Brain (organoid and tissue), 16 donors: ENCODE measurements at places on chromosomes 3 and 15.

GRCh38 chr3:23072693-23073092, 130.4 kb upstream of the UBE2E2 start:
- DNase-seq = no peak

- peak; percentile 51 for DNase-seq
These were observed 61.6 kb downstream of the MEIS2 start for GRCh38 chr15:37038716-37039106.

DNA sequence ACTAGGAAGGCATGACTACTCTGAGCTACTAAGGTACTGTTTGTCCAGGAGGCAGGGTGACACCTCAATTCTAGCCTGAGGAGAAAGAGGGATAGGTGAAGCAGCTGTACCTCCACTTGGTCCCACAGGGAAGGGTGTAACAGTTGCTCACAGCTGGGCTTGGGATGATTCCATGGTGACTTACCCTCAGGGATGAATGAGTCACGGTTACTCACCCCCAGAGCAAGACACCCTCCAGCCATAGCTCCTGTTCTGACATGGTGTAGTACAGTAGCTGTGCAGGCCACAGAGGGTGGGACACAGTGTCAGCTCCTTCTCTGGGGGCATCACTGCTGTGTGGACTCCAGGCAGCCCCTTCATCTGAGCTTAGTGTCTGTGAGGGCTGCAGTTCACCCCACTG, 868.6 kb upstream of the SEMA6D start:
- no peak for DNase-seq

- DNase-seq = peak; percentile 87
These were observed 198.5 kb downstream of the FOXP1 start for GRCh38 chr3:71384837-71385716.

DNA sequence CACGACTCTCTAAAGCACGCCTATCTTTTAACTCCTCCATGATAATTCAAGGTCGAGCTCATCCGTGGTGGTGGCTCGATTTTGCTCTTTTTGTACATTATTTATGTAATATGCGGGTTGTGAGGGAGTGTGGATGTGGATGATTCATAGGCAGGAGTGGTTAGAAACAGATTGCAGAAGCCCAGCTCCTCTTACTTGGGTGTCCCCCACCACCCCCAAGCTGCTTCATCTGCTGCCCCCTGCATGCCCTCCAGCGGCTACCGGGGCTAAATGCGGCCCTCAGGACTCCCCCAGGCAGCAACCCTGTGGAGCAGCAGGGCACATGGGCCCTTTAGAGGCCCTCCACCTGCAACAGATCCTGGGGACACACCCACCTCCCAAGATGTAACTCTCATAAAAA, 111.5 kb upstream of the SELENOK start:
- no peak for DNase-seq

GRCh38 chr3:179299999-179300613, 22.7 kb upstream of the ZNF639 start:
- DNase-seq = no peak

- DNase-seq = no peak
These were observed 10.6 kb downstream of the ZNF710 start for GRCh38 chr15:90011705-90012104.

DNA sequence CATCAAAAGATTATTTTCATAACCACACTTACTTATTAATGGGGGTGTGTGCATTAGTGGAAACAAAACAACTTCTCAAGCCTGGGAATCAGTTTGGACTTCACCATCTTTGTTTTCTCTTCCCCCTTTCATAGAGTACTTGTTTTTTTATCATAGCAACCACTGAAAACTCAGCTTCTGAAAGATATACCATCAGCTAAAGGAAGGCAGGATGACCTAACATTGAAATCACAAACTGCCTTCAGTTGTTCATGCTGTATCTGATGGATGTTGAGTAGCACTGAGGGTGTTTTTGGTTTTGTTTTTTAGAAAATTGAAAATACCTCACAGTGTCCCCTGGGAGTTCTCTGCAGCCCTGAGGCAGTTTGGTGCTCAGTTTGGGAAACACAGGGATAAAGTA, 46.5 kb downstream of the NEK10 start:
- no peak for DNase-seq

GRCh38 chr3:58023531-58023930, 15.3 kb downstream of the FLNB start:
- DNase-seq = no peak

DNA sequence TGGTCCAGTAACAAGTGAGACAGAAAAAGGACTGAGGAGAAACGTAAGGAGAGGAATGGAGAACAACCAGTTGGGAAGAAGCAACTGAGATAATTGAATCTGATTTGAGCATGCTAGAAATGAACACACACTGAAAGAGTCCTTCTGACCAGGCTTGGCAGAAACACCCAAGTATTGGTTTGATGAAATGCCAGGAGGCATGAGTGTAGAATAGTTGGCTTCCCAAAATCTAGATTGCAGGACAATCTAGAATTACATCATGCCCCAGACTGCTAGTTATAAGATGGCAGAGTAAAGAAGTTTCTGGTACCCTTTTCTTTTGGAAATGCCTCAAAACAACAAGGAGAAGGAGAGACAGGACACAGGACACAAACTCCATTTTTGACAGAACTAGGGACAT, 189.7 kb upstream of the STT3B start:
- DNase-seq = no peak

- DNase-seq = no peak
These were observed 3.5 kb upstream of the MESP1 start for GRCh38 chr15:89754361-89755154.

DNA sequence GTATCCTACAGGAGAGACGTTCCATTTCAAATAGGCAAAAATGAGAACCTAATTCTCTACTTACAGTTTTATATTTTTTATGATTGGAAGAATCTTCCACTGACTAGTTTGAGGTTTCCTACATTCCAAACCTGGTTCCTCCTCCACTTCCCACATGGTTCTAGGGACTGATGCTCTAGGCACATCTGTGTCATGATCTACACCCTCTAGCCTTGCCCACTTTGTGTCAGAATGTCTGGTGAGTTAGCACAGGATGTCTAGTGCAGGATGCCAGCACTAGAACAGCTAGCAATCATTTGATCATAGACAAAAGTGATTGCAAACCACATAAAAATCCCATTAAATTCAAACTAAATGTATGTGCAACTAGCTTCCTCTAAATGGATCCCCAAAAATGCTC, 26.7 kb upstream of the FILIP1L start:
- no peak for DNase-seq

- no peak for DNase-seq
These were observed 101.4 kb downstream of the LMLN start for GRCh38 chr3:198061119-198062067.

- DNase-seq = no peak
These were observed 145.3 kb upstream of the ROPN1 start for GRCh38 chr3:124137216-124137615.

DNA sequence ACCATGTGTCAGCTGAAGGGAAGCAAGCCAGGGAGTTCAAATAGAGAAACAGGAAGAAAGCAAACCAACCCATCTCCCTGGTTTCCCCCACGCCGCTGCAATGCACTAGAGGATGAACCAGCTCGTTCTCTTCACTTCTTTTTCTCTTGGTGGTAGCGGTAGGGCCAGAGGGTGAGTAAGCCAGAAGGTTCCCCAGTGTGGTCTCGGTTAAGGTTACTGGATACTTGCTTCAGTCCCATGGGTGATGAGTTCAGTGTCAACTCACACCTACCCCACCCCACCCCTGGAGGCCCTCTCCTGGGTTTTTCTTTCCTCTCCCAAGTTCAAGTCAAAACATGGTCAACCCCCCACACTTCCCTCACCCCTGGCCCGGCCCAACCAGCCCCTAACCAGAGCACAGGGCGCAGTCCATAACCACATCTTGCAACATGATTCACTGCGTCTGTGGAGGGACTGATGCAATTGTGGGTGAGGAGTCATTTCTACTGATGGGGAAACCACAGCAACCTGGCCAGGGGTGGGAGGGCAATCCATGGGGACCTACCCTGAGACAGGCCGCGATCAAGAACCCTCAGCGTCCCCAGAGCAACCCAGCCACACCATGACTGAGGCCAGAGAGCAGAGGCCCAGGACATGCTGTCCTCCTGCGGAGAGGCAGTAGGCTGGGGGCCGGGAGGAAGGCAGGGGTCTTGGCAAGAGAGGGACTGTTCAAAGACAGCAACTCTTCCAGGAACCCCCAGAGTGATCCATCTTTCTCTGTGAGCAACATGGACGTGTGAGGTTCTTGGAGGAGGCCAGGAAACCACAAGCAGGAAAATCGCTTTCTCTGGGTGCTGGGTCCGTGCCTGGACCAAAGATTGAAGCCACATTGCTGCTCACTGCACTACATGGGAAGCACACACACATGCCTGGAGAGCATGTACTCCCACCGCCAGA, 276.6 kb downstream of the UACA start:
- DNase-seq = no peak

DNA sequence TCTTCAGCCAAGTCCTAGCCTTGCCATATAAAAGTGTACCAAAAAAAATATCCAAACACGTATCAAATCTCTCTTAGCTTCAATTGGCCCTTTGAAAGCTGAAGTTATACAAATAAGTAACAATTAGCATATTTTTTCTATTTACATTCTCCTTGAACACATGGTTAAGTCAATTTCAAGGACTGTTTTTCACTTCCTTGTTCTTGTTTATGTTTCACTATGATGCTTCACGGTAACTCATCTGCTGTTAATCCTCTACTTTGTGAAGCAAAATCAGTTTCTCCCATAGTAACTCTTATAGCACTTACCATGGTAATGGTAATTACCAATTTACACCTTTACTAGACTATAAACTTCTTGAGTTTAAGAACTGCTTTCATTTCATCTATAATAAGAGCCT, 10.6 kb upstream of the SPRED1 start:
- no peak for DNase-seq

GRCh38 chr15:23503576-23503975, 56.5 kb upstream of the GOLGA6L2 start:
- no peak for DNase-seq

DNA sequence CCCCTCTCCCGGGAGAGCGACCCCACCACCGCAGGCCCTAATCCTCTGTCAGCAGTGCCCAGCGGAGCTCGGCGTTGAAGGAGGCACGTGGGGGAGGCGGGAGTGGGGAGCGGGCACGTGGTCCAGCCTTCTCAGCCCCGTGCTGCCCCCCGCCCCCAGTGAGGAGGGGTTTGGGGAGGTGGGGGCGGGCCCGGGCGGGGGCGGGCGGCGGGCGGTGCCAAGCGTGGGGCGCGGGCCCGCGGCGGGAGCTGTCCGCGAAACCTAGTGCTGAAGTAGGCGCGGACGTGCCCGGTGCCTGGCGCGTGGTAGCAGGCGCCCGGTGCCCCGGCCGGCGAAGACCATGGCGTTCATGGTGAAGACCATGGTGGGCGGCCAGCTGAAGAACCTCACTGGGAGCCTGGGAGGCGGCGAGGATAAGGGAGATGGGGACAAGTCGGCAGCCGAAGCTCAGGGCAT, at the start of gene CPLX3:
CPLX3 (plus strand) TSS at position 264 of the 456 bp plus-strand sequence; CDS start at position 341, 77 bp downstream.
- DNase-seq = peak; percentile 27
